ENCODE measurements at places on chromosomes 5 and 9.
A peak's percentile ranks its signal among the peaks of the same experiment; 100 is the strongest.

DNA sequence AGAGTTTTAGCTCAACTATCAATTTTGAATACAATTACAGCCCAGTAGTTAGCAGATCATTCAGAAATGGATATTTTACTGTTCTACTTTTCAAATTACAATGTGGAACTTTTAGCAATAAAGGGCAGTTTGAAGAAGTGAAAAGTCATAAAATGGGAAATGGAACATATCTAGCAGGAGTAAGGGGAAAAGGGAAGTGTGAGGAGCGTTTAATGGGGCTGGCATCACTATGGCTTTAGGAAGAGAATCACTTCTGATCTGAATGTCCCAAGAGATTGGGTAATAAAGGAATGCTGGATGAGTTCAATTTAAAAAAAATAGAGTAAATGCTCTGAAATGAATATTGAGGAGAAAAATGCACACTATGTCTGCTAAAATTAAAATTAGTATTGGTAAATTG is 77.4 kb downstream of the ATPSCKMT start:
- DNase-seq: no peak

DNA sequence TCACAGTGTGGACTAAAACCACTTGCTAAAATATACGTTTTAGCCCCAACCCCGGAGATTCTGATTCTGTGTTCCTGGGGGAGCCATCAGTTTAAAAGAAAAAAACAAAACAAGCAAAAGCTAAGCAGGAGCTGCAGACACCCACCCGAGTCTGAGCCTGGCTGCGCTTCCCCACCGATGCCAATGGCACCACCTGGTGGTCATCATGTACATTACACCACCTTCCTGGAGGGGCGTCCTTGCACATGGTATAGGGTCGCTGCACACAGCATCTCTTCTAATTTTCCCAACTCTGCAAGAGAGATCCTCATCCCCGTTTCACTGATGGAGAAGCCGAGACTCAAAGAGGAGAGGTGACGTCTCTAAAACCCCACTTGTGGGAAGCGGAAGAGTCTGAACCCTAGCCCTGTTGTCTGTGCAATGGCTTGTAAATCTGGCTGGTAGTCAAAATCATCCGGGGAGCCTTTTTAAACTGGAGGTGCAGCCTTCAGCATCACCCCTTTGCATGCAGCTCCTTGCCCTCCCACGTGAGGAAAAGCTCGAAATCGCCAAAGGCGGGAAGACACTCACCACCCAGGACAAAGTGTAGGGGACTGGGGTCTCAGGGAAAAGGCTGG is 23.1 kb upstream of the CNOT6 start:
- peak; percentile 29 for DNase-seq

GRCh38 chr9:134955801-134956200 is 38.1 kb upstream of the FCN1 start:
- DNase-seq: no peak

DNA sequence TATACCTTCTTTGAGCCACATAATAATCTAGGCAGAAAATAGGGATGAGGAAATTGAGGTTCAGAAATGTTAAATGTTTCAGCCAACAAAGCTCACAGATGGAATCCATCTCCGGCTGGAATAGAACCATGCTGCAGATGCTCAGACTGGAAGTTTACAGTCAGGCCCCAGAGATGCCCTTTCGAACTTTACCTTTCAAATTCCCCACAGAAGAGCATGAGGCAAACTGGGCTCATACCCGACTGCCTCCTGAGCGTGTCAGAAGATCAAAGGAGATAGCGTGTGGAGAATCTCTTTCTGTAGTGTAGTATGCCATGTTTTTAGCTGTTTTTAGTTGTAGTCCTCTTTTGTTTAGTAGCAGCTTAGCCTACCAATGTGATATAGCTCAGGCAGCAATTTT is 72.0 kb upstream of the DAP start:
- DNase-seq: no peak

- no peak for DNase-seq
Observed at GRCh38 chr9:2210201-2210600, 195.1 kb downstream of the SMARCA2 start.

GRCh38 chr5:7745882-7746610 is 104.9 kb downstream of the CFAP90 start:
- DNase-seq: peak; percentile 23

DNA sequence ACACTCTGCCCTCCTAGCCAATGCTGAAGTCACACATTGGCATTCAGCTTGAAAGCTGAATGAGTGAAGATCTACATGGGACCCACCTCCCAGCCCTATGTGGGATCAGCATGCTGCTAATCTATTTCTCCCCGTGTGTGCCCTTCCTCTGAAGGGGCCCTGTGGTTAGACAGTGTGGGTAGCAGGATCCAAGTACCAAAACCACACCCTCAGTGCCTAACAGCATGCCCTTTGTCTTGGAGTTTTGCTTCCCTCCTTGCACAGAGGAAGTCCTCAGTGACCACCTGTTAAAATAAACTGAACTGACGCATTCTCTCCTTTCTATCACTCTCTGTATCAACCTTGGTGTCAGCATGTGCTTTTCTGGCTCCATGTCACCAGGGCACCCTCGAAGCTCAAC is 25.0 kb downstream of the SH3TC2 start:
- no peak for DNase-seq

DNA sequence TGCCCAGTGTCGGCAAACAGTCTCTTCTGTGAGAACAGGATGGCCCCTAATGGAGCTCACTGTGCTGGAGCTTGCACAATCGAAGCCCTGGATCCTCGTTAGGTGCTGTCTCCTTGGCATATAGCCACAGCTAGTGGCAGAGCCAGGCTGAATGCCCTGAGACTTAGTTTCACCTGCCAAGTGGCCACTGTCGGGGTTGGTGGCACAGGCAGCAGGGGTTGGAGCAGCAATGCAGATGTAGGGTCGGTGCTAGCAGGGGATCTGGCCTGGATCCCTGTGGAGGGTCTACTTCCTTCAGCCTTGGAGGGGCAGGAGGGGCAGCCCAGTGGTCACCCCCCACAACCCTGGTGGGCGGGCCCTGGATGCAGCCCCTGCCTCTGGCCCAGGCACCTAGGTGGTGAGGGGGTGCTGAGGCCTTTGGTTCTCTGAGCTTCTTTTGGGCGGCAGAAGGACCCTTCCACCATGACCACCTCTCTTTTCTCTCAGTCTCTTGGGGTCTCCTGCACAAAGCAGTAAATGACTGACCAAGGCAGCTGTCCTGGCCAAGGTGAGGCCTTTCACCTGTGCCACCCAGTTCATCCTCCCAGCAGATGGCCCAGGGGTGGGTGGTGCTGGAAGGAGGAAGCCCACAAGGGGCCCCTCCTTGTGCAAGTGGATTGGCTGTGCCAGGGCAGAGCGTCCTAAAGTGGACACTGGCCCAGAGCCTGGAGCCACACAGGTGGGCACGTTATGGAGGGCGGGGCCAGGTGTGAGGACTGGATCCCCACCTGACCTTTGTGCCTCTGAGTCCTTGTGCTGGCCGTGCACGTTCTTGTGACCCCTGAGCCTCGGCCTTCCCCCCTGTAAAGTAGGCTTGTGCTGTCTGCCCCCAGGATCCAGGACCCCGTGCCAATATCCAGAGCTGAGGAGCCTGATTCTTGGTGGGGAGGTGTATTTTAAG is 44.8 kb downstream of the PHF2 start:
- DNase-seq: no peak

- no peak for DNase-seq
Observed at GRCh38 chr5:81694726-81695125, 56.2 kb downstream of the SSBP2 start.

DNA sequence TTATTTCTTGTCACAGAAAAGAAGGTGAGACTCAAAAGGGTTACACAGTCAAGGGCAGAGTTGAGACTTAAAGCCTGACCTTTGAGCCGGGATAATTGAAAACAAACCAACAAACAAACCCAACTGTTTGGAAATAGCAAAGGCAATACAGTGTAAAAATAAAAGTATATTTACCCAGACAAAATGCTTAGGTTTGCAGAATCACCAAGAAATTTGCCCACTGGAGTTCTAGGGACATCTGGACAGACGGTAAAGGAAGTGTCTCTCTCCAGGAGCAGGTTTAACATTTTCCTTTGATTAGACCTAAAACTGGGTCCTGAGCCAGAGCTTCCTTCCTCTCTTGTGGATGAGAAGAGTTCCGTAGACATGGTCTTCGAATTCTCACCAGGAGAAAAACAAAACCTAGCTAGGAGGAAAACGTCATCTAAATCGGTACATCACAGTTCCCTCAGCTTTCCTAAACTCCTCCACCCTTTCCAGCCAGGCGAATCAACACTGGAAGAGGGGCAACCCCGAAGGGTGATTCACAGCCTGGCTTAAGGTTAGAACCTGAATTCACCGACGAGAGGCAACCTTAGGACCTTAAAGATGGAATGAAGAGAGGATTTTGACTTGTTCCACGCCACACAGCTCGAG is 673 bp downstream of the CDC25C start:
- no peak for DNase-seq

DNA sequence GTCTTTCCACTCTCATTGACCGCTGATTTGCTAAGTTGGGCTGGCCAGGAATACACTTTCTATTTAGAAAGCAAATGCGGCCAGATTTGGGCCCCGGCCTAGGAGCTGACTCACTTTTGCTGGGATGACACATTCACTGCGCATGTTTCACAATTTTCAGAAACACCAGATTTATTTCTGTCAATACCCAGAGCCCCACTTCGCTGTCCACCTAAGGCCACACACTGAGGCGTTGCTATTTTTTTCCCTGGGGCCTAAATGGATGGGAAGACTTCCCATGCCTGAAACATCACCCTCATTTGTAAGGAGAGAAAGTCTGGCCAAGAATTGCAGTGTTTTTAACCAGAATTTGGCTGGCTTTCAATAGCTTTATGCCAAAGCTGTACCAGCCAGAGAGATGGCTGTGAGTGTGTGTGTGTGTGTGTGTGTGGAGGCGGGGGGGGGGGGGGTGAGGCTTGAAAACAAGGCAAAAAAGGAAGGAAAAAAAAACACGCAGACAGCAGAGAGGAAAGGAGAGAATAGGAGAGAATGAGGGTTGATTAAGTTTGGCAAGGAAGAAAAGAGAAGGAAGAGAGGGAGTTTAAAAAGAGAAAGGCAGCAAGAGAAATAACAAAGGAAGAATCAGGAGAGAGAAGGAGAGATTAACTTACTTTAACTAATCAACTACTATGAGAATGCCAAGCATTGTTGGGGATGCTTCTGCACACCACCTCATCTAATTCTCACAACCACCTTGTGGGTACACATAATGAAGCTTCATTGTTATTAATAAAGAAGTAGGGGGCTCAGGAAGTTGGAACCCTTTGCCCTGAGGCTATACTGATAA is 261.4 kb upstream of the KLF4 start:
- no peak for DNase-seq

DNA sequence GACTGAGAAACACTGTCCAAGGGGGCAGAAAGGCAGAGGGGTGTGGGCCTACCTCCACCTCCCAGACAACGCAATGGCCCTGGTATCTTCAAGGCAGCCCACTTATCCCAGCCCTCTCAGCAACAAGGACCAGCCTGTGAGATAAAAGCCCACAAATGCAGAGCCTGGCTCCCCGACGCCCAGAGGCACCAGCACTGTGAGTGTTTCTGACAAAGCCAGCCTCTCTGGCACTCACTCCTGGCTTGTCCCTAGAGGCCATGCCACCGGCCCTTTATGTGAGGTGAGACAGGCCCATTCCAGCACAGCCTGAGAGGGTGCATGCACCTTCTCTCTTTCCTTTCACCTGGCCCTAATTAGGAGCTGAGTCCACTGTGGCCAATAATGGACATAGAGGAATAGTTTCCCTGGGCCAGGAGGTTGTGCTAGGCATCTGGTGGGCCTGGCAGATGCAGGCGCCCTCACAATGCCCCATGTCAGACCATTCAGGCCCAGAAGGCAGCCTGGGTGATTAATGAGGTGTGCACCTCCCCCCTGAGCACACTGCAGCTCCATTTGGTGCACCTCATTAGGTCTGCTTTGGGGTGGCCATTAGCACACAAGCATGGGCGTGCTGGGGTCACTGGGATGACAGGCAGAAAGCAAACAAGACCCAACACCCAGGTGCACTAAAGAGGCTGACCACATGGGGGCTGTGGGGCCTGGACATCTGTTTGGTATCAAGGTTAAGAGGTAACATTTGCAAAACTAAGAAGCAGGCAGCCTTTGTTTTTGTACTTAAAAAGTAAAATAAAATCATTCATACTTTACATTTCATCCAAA is 176.0 kb downstream of the MED10 start:
- no peak for DNase-seq

DNA sequence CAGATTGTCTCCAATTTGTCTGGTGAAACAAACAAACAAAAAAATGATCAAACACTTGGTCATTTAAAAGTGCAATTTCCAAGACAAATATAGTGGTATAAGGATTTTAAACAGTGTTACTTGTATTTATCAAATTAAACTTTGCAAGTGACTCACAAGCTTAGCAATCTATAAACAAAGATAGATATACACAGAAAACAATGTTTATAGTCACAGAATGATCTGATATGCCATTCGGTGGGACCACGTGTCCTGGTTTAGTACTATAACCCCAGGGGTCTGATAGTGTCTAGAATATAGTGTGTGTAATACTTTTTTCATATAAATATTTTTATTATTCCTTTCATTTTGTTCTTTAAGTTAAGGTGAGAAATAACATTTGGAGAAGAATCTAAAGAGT is 91.3 kb downstream of the DPYSL3 start:
- no peak for DNase-seq
